LHCN-M2 (cell line): ENCODE measurements at places on chromosomes 3 and 15.

GRCh38 chr3:9251055-9251786, 1.8 kb upstream of the SRGAP3 start:
- DNase-seq: no peak

- DNase-seq: no peak
These were observed 41.8 kb upstream of the ARPP21 start for GRCh38 chr3:35597490-35597889.

- no peak for DNase-seq
These were observed 19.0 kb downstream of the FAM3D start for GRCh38 chr3:58647381-58648141.

- no peak for DNase-seq
These were observed 58.2 kb upstream of the SCN5A start for GRCh38 chr3:38707730-38708129.

- peak; percentile 4 for DNase-seq
These were observed 44.8 kb upstream of the EIF5A2 start for GRCh38 chr3:170953229-170953628.

- no peak for DNase-seq
These were observed 19.7 kb downstream of the ABHD2 start for GRCh38 chr15:89107984-89108383.

- DNase-seq: no peak
These were observed 28.3 kb downstream of the IMPG2 start for GRCh38 chr3:101292027-101292426.

- DNase-seq: no peak
These were observed 38.1 kb upstream of the SV2B start for GRCh38 chr15:91061997-91062396.

- no peak for DNase-seq
These were observed 259.5 kb downstream of the THSD4 start for GRCh38 chr15:71374607-71375352.

DNA sequence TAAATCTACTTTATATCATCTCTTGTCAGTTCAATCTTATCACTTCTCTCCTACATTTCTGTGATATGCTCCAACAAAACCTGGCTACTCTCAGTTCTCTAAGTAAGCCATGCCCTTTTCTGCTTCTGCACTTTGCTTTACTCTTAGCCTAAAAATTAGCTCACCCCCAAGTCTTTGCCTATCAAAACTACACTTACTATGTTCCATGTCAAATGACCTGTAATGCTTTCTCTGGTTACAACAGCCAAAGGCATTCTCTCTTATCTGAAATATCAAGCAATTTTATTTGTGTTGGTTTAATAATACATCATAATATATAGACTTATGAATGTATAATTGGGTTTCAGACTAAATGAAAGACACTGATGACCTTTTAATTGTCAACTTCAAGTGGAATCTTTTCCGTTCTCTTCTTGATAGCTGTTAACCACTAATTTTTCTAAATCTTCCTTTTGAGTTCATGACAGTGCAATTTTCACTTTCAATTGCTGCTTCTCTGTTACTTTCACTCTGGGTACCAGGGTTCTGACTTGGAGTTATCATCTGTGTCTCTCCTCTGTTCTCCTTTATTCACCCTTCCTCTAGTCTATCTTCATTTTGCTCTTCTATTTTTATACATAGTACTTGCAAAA, 619.0 kb upstream of the GOLIM4 start:
- no peak for DNase-seq

DNA sequence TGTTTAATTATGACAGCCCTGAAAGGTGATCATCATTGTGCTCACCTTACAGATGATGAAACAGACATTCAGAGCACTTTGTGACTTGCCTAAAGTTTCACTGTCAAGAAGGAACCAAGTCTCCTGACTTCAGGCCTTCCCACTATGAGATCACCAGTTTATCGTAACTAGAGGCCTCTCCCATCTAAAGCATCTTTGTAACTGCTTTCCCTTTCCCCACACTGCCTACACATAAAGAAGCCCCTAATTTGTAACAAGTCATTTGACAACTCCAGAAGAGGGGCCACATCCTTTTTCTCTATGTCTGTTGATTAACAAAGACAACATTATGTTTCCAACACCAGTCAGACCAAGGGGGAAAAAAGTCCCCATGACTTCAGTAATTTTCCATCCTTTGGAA, 1.1 kb downstream of the KLHL6 start:
- no peak for DNase-seq

DNA sequence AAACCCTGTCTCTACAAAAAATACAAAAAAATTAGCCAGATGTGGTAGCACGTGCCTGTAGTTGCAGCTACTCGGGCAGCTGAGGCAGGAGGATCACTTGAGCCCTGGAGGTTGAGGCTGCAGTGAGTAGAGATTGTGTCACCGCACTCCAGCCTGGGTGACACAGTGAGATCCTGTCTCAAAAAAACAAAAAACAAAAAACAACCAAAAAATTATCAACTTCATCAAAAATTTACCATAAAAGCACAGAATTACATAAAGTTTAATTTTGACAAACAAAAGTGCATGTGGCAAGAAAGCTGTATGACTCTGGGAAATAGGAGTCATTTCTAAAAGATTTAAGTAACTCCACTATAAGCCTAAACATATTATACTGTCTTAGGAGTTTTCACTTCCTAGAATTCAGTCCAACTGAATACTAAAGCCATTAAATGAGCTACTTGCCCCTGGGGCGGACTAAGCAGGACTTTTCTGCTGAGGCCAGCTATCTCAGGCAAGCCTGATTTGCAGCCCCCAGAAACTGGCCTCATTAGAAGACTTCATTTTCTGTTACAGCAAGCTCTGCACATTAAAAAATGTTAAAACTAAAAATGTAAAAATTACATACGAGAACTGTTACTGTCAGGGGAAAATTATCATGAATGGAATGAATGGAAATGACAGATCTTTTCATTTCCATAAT, 23.0 kb downstream of the HSPBAP1 start:
- DNase-seq: no peak
